Activated CD4-positive, alpha-beta T cell treated with anti-CD3 and anti-CD28 coated beads, Interleukin-10, Interleukin-2, amounts not matched to agents 100 ng/mL and 50 ng/mL, durations not matched to agents 16 hours and 8 hours (primary cell): ENCODE measurements at places on chromosomes 2 and 18.

GRCh38 chr2:121092095-121092494 is 192.9 kb downstream of the TFCP2L1 start:
- DNase-seq: no peak

- no peak for DNase-seq
These were observed 679.7 kb downstream of the METTL4 start for GRCh38 chr18:1891641-1892040.

GRCh38 chr2:240450532-240451107 is 15.2 kb downstream of the GPC1 start:
- DNase-seq: no peak

DNA sequence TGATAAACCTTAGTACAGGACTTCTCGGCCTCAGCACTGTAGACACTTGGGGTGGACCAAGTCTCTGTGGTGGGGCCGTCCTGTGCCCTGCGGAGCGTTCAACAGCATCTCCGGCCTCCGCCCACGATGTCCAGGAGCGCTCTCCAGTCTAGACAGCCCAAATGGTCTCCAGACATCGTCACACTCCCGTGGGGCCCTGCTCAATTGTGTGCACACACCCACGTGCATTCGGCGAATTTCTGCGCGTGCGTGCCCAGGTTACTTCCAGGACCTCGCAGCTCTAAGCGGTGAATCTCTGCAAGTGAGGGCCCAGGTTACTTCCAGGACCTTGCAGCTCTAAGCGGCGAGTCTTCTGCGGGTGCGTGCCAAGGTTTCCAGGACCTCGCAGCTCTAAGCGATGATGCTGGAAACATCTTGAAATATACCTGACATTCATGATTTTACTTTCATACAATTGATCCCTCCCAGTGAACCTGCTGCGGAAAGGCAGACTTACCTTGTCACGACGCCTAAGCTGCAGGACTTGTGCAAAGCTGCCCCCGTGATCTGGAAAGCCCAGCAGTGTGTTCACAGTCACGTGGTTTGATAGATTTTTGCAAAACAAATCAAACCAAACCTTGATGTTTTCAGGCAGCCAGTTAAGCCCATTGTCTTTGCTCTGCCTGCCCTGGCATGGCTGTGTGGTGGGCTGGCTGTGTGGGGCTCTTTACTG is 16.1 kb upstream of the OTOS start:
- DNase-seq: no peak

DNA sequence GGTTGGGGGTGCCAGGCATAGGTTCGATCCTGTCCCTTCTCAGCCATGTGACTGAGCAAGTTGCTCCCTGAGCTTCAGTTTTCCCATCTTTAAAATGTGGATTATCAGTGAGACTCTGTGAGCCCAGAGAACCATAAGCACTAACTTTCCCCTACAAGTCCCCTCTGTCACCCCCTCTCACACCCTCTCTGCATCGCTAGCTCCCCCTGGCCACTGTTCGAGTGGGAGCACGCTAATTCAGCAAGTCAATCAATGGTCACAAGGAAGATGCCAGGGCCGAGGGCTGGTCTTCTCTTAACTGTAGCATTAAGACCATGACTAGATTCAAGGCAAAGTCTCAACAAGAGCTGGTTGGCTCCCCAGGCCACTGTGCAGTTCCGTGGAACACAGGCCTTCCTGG is 66.2 kb downstream of the BCL2L11 start:
- DNase-seq: no peak

DNA sequence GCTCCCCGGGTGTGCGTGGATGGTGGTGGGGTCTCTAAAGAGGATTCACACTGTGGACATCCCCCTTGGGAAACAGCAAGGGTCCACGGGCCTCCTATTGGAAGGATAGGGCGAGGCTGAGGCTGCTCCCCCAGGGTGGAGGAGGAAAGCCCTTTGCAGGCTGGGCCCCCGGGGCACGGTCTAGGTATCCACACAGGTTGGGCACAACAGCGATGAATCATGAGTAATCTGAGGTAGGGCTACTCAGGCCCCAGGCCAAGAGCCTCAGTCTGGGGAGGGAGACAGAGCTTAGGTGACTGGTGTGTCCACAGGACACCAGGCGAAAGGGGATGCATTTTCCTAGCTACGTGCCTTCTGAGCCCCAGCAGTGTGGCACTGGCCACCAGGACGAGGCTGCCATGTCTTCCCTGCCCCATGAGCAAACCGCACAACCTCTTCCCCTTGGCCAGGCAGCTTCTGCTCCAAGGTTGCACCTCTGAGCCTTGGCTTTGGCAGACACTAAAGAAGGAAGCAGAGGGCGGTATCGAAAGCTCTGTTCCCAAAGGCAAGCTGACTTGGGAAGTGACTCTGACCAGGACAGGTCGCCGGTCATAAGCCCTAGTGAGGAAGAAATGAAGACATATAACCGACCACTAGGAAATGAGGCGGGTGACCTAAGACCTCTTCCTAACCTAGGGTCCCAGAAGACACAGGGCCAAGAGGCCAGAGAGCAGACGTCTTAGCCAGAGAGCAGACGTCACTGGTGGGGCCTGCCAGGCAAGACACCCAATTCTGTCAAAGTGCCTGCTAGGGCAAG is 14.6 kb upstream of the SEMA4C start:
- DNase-seq: no peak

- DNase-seq: no peak
These were observed 36.1 kb downstream of the RIT2 start for GRCh38 chr18:43079422-43079821.

DNA sequence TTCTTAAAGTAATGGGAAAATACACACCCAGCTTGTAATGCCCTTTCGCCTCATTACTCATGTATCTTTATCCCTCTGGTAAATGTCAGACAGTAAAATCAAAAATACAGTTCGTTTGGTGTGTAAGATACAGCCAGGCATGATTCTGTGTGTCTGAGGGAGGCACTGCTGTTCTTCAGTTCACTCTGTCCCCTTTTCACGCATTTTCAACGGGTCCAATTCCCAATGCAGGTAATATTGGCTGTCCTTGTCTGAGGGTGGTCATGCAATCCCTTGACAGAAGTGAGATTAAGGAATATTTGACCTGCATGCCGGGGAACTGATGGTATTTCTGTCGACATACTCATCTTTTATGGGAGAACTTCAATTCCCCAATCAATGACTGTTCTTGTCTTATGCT is 587.2 kb upstream of the NXPH2 start:
- DNase-seq: no peak

DNA sequence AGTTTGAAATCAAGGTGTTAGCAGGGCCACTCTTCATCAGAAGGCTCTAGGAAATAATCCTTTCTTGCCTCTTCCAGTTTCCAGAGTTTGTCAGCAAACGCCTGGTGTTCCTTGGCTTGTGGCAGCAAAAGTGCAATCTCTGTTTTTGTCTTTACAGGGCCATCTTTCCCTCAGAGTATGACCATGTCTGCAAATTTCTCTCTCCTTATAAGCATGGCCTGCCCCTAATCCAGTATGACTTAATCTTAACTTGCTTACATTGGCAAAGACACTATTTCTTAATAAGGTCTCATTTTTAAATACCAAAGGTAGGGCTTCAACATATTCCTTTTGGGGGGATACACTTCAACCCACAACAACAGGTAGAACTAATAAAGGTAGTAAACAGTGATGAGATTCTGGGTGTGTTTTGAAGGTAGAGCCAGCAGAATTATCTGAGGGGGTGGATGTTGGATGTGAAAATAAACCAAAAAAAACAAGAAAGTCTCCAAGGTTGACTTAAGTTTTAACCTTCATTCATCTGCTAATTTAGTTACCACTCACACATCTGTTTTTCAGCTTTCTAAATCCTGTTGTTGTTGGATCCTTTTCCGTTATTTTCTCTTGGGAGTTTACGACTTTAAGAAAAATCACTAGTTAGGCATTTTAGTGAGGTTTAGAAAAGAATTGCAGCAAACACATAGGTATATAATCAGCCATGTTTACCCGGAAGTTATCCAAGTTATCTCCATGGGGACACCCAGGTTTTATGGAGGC is 234.4 kb upstream of the FIGN start:
- no peak for DNase-seq

GRCh38 chr2:69846182-69847067 is 17.0 kb downstream of the GMCL1 start:
- DNase-seq: no peak

DNA sequence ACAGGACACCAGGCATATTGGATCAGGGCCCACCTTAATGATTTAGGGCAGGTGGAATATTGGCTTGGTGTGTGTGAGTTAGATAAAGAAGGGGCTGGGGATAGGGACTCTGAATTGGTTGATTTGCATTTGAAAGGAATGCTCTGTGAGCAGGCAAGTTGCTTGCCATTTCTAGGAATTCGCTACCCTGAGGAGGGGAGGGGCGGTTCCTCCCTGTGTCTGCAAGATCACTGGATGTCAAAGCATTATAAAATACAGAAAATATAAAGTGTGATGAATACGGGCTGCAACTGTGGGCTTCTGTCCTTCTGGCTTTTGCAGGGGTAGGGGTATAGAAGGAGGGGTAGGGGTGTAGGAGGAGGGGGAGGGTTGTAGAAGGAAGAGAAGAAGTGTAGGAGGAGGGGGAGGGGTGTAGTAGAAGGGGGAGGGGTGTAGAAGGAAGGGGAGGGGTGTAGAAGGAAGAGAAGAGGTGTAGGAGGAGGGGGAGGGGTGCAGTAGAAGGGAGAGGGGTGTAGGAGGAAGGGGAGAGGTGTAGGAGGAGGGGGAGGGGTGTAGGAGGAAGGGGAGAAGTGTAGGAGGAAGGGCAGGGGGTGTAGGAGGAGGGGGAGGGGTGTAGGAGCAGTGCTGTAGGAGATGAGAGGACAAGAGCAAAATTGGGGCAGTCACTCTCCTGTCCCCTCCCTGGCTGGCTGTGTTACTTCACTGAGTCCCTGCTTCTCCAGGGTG is 238.0 kb upstream of the COPS8 start:
- DNase-seq: no peak

DNA sequence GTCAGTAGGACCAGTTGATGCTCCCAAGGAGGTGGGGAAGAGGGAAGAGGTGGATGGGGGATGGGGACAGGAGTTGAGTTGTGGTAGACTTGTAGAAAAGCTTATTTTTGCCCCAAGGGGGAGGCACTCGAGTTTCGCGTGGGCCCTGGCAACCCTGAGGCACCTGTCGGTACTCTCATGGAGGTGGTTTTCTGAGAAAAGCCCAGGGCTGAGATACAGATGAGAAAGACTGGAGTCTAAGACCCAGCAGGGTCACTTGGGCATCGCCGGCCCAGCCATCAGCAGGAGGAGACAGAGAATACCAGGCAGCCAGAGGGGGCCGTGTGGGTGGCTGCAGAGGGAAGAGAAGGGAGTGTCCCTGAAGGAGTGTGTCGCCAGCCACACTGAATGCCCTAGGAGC is 57.7 kb upstream of the HPCAL1 start:
- no peak for DNase-seq

DNA sequence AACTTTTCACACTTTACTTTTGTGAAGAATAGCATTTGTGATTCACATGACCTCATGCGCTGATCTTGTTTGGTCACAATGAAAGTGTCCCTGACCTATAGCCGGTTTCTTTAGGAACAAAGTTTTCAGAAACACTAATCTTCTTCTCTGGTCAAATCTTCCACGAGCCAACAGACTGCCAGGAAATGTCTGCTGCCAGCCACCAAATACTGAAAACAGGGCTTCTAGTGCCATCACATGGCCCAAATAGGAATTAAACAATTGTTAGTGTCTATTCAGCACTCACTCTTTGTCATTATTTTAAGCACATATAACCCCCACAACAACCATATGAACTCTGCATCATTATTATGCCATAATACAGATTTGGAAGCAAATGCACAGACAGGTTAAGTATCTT is 286.5 kb upstream of the SYT4 start:
- peak; percentile 23 for DNase-seq

GRCh38 chr2:75007061-75007460 is 48.6 kb downstream of the POLE4 start:
- DNase-seq: no peak

DNA sequence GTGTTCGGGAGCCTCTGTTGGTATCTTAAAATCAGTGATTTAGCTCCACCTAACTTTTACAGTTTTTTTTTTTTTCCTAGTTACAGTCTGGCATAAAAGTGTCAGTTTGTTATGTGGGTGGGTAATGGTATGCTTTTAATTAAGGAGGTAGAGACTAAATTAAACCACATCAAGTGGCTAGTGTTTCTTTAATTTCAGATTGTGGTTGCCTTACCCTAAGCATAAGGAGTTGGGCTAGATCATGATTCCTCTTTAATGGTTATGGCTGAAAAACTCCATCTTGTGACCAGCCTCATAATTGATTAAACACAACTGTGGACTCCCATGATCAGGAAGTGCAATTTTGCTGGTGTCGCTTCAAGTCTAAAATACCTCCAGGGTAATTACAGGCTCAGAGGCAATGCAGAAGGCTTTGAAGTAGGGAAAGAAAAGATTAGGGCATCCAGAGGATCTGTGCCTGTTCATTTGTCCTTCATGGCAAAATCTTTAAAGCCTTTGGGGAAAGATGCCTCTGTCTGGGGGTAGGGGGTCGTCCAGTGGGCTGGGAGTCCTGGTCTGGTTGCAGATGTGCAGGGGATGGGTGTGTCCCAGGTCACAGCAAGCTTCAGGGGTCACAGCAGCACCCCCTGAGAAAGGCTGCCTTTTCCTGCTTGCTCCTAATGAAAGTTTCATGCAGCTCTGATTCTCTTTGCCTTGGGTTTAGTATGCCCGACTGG is 579.2 kb downstream of the BCL11A start:
- DNase-seq: no peak

- no peak for DNase-seq
These were observed 63.9 kb upstream of the PAX8 start for GRCh38 chr2:113342650-113343049.

GRCh38 chr18:56067969-56068671 is 480.1 kb upstream of the TCF4 start:
- no peak for DNase-seq

GRCh38 chr2:69166812-69167468 is 154.0 kb downstream of the ANTXR1 start:
- no peak for DNase-seq

- DNase-seq: no peak
These were observed 19.0 kb upstream of the TMEM247 start for GRCh38 chr2:46460241-46460921.

DNA sequence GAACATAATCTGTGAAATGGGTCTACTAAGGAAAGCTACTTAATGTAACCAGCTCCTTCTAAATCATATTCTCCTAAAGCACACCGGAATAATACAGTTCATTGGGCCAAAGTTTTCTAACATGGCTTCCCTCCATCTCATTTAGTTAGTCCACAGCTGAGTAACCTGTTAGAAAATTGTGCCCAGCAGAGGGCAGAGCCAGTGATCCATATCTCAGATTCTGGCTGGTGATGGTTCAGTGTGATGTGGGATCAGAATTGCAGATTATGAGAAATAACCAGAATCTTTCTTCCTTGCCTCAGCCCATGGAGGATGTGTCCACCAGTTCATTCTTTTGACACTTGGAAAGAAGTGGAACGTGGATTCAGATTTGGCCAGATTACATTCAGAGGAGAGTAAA is 9.4 kb upstream of the CTLA4 start:
- DNase-seq: peak; percentile 79

- DNase-seq: no peak
These were observed 2.2 kb downstream of the C1D start for GRCh38 chr2:68060652-68061051.
